ENCODE measurements at places on chromosomes 5 and 9.

DNA sequence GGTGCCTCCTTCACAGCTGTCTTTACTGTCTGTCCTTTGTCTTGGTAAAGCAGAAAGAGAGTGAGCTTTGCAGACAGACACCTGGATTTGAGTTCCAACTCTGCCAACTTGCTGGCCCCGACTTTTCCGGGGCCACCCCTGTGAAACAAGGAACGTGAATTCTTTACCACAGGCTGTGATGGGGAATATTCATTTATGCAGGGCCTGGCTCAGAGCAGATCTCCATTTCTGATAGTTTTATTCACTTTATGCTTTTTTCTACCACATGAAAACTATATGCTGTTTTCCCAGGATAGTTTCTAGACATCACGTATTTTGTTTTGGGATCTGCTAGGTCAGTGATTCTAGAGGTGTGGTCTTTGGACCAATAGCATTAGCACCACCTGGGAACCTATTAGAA is 211.8 kb downstream of the GRIA1 start:
- DNase-seq = no peak

DNA sequence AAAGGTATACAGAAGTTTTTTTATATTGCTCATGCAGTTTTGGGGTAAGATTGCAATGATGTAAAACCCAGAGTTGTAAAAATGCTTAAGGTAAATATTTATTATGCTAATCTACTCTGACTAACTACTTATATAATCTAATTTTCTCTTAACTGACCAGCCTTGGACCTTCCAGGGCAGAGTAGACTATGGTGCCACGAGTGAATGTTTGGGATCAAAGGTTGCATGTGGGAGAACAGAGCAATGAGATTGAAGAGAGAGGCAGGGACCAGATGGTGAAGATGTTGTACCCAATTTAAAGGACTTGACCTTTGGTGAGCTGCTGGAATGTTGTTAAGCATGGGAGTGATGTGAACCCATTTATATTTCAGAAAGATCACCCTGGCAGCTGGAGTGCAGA is 34.8 kb upstream of the PANK3 start:
- DNase-seq = no peak

- DNase-seq = no peak
Observed at GRCh38 chr9:34675869-34676268, 13.4 kb upstream of the CCL27 start.

DNA sequence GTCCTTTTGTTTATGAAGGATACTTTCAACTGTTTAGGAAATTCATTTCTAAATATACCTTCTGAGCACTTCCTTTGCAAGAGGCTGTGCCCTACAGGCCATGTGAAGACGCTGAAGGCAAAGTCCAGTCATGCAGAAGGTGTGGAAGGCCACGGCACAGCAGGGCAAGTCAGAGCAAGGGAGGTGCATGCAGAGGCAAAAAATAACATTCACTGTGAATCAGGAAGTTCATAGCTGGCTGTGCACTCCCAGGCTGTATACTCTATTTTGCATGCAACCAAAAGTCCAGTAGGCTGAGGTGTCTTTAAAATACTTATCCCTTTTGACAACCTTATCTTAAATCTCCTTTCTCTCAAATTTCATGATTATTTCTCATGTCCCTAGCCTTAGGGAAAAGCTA is 50.3 kb downstream of the GNAQ start:
- DNase-seq = peak; percentile 53

GRCh38 chr9:97412626-97413385 is 910 bp downstream of the TDRD7 start:
- DNase-seq = no peak

DNA sequence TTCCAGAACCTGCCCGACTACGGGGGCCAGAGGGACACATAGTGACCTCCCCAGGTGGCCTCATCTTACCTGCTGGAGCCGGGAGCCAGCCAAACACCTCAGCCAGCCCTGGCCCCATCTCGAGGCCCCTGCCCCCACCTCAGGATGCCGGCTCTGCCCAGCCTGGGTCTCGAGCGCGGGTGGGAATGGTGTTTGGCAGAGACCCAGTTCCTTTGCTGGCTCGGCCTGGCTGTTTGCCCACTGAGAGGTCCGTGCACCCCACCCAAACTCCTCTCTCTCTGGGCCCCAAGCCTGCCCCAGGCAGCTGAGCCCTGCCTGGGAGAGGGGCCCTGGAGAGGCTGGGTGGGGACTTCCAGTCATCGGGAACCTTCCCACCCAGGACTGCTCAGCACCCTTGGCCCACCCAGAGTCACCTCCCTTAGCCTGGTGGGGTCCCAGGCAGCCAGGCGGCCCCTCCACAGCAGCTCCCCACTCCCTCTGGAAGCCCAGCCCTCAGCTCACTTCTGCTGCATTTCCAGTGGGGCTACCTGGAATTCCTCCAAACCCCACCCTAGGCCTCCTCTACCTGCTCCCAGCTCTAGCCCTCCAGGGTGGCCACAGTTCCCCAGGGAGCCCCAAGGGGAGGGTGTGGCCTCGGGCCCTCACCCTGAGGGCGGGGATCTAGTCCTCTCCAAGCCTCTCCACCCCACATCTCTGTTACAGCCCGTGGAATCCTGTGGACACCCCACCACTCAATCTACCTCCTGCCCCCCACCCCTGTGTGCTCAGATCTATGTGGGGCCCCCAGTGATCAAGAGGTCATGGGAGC is 42.4 kb upstream of the UBAC1 start:
- no peak for DNase-seq

- DNase-seq = peak; percentile 41
Observed at GRCh38 chr9:69168709-69169217, 5.3 kb upstream of the TJP2 start.

DNA sequence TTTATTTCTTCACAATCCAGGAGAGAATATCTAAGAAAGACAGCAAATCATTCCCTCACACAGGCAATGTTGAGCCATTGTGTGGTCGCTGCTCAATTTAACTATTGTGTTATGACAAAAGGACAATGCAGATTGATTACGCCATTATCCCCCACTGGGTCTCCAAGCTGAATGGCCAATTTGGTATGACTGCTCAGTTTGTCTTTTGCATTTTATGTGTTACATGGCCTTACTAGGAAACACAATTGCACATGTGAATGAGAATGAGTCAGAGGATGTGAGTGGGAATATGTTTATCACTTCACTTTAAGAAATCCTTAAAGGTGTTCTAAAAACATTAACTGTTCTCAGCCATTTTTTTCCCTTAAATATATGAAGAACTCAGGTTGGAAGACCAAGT is 108.3 kb downstream of the FAM174A start:
- peak; percentile 53 for DNase-seq

DNA sequence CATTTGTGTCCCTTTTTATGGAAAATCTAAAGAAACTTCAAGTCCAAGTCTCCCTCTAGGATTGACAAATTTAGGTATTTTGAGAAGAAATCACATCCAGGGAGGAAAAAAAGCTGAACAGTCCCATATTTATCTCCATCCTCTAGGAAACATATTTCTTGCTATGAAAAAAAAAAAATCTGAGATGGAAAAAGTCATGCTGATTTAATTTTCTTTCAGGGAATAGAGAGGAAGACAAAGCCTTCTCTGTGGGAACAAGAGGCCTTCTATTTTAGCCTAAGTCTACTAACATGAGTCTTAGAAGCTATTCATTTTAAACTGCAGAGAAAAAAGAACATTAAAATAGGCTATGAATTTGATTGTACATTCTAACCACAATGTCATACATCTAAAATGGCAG is 63.1 kb upstream of the CDK5RAP2 start:
- no peak for DNase-seq

- DNase-seq = no peak
Observed at GRCh38 chr9:84435902-84436301, 95.3 kb upstream of the SLC28A3 start.

GRCh38 chr9:36051317-36051716 is 14.6 kb downstream of the RECK start:
- DNase-seq = no peak

- peak; percentile 82 for DNase-seq
Observed at GRCh38 chr5:124902097-124902821, 155.8 kb upstream of the ZNF608 start.

- no peak for DNase-seq
Observed at GRCh38 chr9:107351382-107352045, 68.4 kb downstream of the RAD23B start.

GRCh38 chr5:129496421-129496820 is 36.3 kb downstream of the ADAMTS19 start:
- DNase-seq = no peak

GRCh38 chr9:126317513-126317912 is 9.1 kb upstream of the MVB12B start:
- no peak for DNase-seq

DNA sequence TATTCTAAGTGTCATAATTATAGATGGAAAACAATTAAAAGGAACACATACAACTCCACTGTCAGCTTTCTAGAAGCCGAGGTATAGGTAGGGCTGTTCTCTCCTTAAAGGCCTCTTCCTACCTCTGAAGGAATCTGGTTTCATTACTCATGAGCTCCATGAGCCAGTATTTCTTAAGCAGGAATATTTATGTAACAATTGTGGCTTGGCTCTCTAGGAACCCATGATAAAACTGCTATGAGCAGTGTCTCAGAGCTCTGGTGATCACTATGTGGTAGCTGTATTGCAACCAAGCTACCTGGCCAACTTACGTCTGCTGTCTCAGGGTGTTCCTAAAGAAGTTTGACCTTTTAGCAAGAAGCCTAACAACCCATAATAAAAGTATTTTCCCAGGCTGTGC is 157.7 kb downstream of the CEP120 start:
- DNase-seq = peak; percentile 57

- no peak for DNase-seq
Observed at GRCh38 chr5:135138116-135138850, 104.3 kb upstream of the PITX1 start.

DNA sequence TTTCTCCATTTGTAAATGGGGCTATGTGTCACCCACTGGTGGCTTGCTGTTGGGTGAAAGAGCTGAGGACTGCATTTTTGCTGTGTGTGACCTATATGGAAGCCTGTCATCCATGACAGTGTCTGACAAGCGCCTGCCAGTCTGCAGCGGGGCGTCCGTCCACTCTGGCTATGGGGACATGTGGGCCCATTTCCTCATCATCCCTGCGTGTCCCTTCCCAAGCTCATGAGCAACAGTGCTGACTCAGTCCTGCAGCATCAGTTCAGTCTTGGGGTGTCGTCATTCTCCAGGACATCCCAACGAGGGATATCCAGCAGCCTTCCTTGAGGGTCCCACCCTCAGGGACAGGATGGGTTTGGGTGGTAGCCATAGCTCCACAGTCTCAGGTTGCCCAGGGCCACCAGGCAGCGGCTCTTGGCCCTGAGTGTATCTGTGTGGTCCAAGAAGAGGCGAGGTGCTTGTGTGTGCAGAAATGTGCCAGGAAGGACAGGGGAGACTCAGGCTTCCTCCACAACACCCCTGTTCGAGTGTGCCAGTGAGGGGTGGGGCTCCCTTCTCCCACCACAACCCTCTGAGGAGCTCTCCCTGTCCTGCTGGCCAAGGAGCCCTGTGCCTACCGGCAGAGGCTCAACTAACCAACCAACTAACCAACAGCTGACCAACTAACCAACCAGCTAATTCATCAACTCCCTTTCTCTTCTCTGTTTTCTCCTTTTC is 2.1 kb downstream of the FGD3 start:
- DNase-seq = no peak

- DNase-seq = no peak
Observed at GRCh38 chr9:80305136-80305535, 733.4 kb downstream of the TLE4 start.

DNA sequence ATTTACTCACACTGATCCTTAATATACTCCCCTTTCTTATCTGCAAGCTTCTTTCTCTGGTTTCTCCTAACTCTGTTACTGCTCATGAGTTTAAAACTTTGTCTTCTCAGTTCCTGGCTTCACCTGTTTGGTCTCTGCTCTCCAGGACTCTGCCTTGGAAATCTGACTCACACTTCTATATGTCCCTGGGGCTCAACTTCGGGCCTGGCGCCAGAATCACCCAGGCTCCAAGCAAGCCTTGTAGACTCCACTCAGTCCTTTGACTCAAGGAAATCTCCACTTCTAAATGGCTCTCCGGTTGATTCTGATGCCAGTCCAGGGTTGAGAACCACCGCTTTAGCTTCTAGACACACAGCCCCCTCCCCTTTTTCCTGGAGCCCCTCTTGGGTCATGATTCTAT is 57.8 kb downstream of the TMC1 start:
- peak; percentile 58 for DNase-seq

GRCh38 chr9:37515620-37516258 is 30.0 kb downstream of the POLR1E start:
- no peak for DNase-seq

DNA sequence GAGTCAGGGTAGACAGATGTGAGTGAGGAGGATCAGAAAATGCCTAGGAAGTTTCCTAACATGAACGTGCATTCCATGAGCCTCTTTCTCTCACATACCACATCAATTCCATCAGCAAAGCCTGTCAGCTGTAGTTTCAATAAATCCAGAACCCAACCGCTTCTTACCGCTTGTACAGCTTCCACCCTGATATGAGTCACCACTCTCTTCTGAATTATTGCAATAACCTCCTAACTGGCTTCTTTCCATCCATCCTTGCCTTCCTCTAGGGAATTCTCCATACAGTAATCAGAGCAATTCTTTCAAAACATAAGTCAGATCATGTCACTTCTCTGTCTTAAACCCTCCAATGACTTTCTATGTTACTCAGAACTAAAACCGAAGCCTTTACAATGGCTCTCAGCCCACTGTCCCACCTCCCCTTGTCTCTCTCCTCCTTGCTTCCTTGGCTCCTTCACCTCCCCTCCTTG is 8.1 kb upstream of the RAD23B start:
- DNase-seq = peak; percentile 98

- peak; percentile 90 for DNase-seq
Observed at GRCh38 chr9:38227061-38227540, 158.1 kb upstream of the SHB start.

DNA sequence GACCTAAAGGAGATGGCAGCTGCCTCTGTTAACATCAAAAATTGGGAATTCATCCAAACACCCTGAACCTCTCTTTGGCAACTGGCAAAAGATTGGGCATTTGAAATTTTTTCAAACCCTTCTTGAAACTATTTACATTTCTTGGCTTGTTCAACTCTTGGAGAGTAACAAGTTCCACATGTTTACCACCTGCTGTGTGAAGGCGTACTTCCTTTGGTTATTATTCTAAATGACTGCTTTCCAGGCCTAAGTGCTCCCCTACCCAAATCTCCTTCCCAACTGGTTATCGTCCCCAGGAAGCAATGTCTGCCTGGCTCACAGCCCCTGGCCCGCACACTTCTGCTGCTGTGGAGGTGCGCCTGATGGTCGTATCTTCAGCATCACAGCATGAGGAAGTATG is 422.7 kb downstream of the DMAC1 start:
- no peak for DNase-seq

GRCh38 chr9:98314381-98315066 is 59.1 kb upstream of the TBC1D2 start:
- peak; percentile 39 for DNase-seq

- no peak for DNase-seq
Observed at GRCh38 chr9:18182636-18183035, 291.3 kb upstream of the ADAMTSL1 start.

DNA sequence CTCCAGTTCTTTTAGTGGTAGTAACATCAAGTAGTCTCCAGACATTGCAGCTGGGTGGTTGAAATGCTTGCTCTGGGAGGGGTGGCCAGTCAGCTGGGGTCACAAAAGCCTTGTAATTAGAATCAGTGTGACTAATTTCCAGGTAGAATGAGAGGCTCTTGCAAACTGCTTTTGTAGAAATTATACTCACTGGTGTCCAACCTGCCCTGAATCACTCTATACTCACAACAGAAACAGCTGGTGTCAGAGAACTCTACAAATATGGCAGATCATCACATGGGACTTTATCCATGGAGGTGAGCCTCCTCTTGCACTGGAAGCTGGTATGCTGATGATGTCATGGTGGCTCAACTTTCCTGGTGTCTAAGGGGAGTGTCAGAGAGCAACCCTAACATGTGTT is 71.3 kb downstream of the SH3TC2 start:
- no peak for DNase-seq

GRCh38 chr9:93461414-93461743 is 8.0 kb upstream of the FAM120AOS start:
- no peak for DNase-seq

All from astrocyte (in vitro differentiated cells and primary cell).